Activated CD4-positive, alpha-beta memory T cell treated with anti-CD3 and anti-CD28 coated beads for 36 hours (primary cell): ENCODE measurements at places on chromosomes 6 and 20. TPM values are rescaled to one million over a fixed set of nuclear protein-coding genes. Genes with fewer than 3 reads are reported as not detected.

GPSM3 gene
- total RNA-seq = 117 TPM

PTPRT gene
- not detected for total RNA-seq

HRH3 gene
- not detected for total RNA-seq

TTK gene
- 37.2 TPM for total RNA-seq

GFOD1 gene
- 2.3 TPM for total RNA-seq

LRRC73 gene
- total RNA-seq = not detected

MEI4 gene
- not detected for total RNA-seq

NTSR1 gene
- total RNA-seq = not detected

CST9 gene
- not detected for total RNA-seq

NNAT gene
- not detected for total RNA-seq

GRCh38 chr6:127924440-127924839, 23.6 kb upstream of the THEMIS start:
- no peak for DNase-seq

DNA sequence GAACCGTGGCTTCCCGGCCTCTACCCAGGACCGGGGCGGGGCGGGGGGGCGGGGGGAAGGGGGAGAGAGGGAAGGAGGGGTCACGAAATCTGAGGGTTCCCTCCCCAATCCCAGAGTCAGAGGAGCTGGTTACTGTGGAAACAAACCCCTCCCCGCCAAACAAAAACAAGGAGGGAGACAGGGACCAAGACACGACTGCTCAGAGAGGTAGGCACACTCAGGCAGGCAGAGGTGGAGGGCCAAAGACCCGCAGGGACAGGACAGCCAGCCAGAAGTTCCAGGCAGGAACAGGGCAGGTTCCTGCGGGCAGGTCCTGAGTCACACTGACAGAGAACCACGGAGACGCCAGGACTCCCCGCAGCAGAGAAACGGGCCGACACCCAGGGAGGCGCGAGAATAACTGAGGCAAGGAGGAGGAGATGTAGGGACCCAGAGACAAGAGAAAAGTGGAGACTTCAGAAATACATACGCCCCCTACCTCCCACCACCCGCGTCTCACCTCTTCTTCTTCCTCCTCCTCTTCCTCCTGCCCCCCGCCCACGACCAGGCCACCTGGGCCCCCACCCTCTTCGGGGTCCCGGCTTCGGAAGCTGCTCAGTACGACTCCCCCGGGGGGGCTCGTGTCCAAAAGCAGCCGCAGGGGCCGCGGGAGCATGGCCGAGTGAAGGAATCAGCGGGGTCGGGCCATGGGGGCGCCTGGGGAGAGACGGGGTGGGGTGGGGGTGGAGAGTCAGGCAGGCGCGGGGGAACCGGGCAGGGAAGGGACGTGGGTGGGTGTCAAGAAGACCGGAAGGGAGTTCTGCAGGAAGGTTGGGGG, 578 bp downstream of the RGL2 start:
- DNase-seq = peak; percentile 79

DNA sequence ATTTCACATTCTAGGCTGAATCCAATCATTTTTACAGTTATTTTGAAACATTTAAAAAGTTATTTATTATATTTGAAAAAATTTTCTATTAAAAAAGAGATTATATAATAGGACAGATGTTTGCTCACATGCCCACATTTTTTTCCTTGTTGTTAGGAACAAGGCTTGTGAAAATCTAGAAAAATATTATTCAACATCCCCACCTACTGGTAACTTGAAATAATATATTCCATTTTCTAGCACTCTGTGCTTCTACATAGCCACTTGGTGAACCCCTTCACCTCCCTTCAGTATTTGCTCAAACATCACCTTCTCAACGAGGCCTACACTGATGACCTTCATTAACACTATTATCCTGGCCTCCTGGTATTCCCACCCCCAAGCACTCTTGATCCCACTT, 18.3 kb upstream of the GPRC6A start:
- DNase-seq = no peak

DNA sequence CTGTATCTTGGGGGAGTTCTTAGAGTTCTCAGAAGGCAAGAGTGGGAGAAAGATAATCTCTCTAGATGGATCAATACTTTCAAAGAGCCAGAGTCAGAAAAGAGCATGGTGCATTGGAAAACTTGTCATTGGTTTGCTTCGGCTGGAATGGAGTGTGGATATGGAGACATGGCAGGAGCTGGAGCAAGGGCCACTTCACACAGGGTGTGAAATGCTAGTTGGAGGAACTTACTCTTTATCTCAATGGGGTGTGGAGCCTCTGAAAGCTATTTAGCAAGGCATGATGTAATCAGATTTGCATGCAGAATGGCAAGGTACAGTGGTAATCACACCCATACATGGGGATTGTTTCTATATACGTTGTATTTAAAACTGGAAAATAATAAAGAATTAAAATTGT, 31.5 kb upstream of the PAQR8 start:
- DNase-seq = no peak

GRCh38 chr20:57315083-57315975, 14.3 kb upstream of the SPO11 start:
- no peak for DNase-seq

GRCh38 chr6:2004888-2005287, 240.5 kb downstream of the GMDS start:
- no peak for DNase-seq

GRCh38 chr20:60802676-60803075, 449.4 kb upstream of the CDH4 start:
- DNase-seq = no peak

DNA sequence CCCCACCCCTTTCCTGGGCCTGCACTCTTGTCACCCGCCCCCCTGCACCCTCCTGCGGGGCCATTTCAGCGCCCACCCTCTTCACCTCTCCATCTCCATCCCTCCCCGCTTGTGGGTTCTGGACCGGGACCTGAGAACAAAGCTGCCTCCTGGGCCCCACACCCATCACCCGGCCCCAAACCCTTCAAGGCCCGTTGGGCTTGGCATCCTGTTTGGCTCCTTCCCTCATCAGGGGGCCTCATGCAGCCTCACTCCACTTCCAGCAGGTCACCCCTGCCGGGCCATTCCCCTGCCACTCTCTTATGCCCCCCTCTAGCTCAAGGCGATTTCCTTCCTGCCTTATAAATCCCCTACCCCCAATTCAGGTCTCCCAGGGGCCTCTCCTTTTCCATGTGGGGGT, 67.4 kb downstream of the SRC start:
- no peak for DNase-seq

GRCh38 chr6:170522565-170523183, 30.4 kb downstream of the PSMB1 start:
- peak; percentile 12 for DNase-seq

GRCh38 chr20:1263853-1264252, 2.2 kb upstream of the SNPH start:
- no peak for DNase-seq

- no peak for DNase-seq
Measured at GRCh38 chr6:142210606-142211005, 63.5 kb downstream of the VTA1 start.

DNA sequence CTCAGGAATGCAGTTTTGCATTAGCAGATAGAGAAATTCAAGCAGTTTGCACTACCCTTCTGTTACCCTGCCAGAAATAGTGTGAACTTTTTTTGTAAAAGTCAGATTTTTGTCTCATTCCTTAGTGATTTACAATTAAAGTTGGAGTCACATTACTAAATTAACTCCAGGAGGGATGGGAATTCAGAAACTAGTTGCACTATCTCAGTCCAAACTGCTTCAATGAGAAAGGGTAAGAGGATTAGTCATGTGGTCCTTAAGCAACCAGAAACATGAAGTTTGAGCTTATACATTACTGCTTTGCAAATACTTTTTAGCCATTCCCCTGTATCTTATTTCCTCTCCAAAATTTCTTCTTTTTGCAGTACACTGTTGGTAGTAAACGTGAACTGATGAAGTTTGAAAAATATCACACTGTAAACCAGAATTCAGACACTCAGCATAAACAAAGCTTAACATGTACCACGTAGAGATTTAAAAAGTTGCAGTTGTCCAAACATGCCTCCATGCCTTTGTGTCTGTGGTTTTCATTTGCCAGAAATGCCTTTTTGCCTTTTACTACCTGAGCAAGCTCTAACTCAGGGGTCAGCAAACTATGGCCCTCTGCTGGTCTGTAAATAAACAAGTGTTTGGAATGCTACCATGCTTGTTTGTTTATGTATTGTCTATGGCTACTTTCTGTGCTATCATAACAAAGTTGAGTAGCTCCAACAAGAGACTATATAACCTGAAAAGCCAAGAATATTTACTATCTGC, 49.7 kb downstream of the TP53INP2 start:
- no peak for DNase-seq

- DNase-seq = no peak
Measured at GRCh38 chr6:150667977-150668716, 68.5 kb downstream of the PLEKHG1 start.

GRCh38 chr6:124040655-124041054, 237.0 kb downstream of the NKAIN2 start:
- no peak for DNase-seq

- no peak for DNase-seq
Measured at GRCh38 chr20:37695684-37696342, 2.0 kb downstream of the CTNNBL1 start.

GRCh38 chr6:113570161-113570560, 287.0 kb upstream of the MARCKS start:
- DNase-seq = no peak

DNA sequence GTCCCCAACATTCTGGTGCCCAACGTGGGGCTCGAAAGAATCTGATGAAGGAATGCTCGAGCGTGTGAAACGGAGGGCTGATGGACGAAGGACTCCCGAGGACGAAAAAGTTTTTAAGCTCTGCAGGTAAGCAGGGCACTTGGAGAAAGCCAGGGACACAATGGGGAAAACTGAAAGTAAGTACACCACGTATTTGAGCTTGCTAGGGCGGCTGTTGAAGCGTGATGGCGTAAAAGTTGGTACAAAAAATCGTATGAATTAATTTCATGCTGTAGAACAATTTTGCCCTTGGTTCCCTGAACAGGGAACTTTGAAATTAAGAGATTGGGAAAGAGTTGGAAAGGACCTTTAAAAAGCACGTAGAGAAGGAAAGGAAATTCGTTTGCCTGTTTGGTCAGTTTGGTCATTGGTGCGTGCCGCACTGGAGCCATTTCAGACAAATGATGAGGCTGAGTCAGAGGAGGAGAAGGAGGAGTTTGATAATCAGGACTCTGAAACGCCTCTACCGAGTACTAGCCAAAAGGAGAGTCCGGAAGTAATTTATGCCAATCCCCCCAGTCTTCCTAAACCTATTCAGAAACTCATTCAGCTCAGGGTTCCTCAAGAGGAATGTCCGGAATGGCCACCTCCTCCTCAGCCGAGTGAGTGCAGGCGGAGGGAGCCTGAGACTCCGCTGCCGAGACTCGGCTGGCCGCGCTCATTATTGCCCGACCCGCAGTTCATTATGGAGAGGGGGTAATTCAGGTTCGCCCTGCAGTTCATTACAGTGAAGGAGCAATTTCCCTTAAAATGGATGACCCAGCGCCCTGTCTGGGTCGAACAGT, 59.2 kb upstream of the PRSS16 start:
- peak; percentile 42 for DNase-seq

DNA sequence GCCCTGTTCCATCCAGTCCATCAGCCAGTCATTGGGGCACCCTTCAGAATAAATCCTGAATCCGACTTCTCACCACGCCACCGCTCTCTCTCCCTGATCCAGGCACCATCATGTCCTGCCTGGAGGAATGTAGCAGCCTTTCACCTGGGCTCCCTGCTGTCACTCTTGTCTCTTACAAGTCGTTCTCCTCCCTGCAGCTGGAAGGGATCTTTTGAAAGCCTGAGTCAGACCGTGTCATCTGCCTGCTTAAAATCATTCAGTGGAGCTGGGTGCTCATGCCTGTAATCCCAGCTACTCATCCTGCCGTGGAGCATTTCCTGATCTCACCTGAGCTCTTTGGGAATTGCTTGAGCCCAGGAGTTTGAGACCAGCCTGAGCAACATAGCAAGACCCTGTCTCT, 19.2 kb upstream of the KCNG1 start:
- no peak for DNase-seq

DNA sequence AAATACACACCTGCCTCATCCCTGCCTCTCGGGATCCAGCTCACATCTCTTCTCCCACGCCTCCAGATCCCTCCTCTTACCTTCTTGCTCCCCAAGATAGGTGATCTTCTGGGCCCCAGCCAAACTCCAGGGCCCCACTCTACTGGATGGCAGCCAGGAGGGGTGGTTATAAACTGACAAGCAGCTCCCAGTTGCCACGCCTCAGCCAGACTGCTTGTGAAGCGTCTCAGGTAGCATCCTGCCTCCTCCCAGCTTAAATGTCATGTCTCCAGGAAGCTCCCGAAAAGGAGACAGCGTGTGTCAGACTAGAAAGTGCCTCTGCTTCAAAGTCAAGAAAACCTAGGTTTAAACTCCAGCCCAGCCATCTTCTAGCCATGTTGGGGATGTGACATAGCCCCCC, 114.1 kb downstream of the LRFN2 start:
- no peak for DNase-seq

DNA sequence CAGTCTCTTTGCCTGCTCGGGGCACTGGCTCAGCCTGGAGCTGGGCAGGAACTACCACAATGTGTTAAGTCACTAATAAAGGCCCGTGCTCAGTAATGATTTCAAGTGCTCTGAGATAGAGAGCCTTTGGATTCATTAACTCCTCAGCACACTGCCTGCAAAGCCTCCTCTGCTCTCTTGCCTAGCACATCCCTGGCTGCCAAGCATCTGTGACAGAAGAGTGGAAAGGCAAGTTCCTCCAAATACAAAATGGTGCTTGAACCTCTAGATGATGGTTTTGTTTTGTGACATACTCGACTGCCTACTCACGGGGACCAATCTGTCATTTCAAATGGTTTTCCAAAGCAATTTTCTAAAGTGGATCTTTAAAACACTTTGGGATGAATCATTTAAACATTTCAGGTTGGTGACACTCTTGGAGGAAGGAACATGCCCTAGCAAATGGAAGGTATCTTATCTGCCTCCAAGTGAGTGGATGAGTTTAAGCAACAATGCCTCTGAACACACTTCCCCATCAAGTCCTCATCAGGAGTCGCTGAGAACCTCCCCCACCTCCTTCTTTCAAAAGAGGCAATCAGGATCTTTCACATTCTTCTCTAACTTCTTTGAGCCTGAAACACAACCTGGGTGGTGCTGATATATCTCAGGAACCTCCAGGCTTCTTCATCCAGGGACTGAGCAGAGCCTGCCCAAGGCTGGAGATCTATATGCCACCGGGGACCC, 35.8 kb downstream of the METTL24 start:
- DNase-seq = no peak

DNA sequence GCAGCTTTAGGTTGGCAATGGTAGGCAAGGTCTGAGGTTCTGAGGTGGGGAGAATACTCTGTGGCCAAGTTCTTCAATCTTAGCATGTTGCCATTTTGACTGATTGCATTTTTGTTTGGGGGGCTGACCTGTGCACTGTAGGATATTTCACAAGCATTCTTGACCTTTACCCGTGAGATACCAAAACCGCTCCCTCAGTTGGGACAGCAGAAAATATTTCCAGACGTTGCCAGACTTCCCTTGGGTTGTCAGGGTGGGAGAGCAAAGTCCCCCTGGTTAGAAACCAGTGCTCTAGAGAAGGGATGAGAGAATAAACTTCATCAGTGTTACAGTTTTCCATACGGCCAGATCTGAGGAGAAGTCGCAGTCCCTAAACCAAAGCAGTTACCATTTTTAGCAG, 279.6 kb downstream of the TFAP2B start:
- no peak for DNase-seq
